Cardiac septum (tissue), 1 donor: ENCODE measurements at places on chromosomes 16 and 17. TPM values are rescaled to one million over a fixed set of nuclear protein-coding genes. Genes with fewer than 3 reads are reported as not detected.

MAPT gene
- total RNA-seq, result 44.4 TPM

C16orf89 gene
- 8.9 TPM for total RNA-seq

DNA sequence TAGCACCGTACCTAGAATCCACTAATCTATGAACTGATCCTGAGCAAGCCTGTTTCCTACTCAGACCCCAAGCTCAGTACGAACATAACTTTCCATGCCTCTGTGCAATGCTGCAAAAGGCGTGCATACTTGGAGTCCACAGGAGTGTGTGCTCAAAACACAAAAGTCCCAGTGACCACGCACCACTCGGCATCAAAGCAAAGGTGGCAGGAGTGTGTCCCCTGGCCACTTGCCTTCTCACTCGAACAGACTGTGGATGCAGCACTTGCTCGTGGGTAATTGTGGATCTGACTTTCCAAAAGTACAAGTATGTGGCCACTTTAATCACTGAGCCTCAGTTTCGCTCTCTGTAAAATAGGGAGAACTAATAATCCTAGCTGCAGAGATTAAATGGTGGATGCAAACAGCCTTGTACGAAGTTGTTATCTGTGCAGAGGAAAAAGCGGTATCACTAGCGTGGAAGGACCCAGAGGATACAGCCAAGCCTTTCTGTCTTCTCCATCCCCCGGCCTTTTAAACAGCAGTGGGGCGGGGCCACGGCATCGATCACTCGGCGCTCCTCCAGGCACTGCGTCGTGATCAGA is 311 bp upstream of the KDM8 start:
- peak; percentile 95 for DNase-seq

DNA sequence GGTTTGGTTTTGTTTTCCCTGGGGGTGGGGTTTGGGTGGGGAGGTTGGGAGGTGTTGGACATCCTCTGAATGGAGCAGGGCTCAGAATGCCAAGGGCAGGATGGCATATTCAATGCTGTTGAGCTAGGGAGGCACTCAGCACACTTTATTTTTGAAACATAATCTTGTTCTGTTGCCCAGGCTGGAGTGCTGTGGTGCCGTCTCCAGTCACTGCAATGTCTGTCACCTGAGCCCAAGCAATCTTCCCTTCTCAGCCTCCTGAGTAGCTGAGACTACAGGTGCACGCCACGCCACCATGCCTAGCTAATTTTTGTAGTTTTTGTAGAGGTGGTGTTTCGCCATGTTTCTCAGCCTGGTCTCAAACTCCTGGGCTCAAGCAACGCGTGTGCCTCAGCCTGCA is 186.1 kb downstream of the RPTOR start:
- no peak for DNase-seq

GRCh38 chr17:55672585-55673501 is 49.8 kb downstream of the TMEM100 start:
- DNase-seq, result no peak

DNA sequence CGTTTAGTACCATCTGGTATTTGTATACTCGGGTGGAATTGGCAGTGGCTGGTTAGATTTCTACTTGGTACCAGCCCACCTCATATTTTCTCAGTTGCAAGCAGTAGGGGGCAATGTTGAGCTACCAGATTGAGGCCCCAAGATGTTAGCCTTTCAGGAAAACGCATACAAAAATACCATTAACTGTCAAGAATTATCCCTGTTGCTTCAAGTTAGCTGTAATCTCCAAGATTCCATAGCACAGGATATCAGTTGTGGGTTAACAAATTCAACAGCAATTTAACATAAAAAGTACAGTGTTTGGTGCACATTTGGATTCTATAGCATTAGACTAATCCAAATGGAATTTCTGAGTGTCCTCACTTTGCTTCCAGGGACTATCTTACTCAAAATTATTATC is 188.2 kb downstream of the FTO start:
- DNase-seq, result no peak

GRCh38 chr17:2863204-2863603 is 67.0 kb downstream of the RAP1GAP2 start:
- DNase-seq, result no peak

- DNase-seq, result no peak
Observed at GRCh38 chr17:2092253-2092652, 37.4 kb downstream of the HIC1 start.

DNA sequence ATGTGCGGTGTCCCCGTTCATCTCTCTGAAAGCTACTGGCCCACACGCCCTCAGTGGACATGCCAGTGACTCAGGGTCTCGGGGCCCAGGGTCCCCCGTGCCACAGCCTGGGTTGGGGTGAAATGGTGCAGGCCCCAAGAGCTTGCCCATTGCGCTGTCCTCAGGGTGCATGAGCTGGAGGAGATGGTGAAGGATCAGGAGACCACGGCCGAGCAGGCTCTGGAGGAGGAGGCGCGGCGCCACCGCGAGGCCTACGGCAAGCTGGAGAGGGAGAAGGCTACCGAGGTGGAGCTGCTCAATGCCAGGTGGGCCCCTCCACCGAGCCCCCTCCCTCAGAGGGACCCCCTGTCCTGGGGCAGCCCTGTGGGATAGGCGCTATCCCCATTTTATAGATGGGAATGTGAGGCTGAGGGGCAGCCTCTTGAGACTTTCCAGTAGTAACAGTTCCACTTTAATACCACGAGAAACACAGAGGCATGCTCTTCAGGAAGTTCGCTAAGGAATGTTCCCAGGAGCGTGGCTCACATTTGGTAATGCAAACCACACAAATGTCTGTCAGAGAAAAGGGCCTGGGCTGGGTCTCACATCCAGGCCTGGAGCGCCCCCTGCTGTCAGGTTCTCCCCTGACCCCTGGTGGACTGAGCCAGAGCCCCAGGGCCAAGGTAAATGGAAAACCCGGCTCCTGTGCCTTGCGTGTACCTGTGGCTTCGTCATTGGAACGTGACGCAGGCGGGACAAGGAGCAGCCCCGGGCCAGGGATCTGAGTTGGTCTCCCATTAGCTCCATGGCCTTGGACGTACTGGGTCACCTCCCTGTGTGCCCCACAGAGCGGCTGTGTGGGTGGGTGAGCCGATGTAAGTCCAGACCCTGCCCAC is 133.7 kb downstream of the RAB11FIP4 start:
- DNase-seq, result peak; percentile 91

GRCh38 chr17:46896991-46897390 is 26.0 kb upstream of the GOSR2 start:
- peak; percentile 68 for DNase-seq

GRCh38 chr16:67235816-67236562 is 9.1 kb downstream of the TMEM208 start:
- no peak for DNase-seq

DNA sequence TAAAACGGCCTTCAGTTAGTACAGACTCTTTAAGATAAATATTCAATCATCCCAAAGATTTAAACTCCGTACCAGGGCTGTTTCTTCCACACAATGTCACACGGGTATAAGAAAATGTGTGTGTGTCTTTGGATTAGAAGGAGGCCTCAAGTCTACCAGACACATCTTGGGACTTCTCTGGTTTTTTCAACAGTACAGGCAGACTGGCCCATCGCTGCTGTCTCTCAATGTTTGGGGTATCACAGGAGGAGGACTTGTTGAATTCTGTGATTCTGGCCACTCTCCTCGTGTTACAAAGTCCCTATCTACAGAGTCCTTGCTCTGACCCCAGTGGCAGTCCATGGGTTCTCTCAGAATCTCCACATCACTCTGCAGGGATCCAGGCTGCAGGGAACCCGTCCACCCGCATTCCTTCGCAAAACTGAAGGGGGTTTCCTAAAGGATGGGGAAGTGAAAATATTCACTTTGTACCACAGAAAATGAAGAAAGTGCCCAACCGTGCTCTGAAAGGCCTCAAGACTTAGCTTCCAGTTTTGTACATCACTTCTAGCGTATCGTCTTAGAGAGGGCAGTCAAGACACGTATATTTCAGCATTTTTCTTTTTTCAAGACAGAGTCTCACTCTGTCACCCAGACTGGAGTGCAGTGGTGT is 373.2 kb downstream of the NPIPA8 start:
- no peak for DNase-seq
